Naive B cell (primary cell): ENCODE measurements at places on chromosomes 1 and 21. TPM values are rescaled to one million over a fixed set of nuclear protein-coding genes. Genes with fewer than 3 reads are reported as not detected.

- no peak for DNase-seq
These were observed 100.1 kb upstream of the SLC2A1 start for GRCh38 chr1:43058545-43059360.

DNA sequence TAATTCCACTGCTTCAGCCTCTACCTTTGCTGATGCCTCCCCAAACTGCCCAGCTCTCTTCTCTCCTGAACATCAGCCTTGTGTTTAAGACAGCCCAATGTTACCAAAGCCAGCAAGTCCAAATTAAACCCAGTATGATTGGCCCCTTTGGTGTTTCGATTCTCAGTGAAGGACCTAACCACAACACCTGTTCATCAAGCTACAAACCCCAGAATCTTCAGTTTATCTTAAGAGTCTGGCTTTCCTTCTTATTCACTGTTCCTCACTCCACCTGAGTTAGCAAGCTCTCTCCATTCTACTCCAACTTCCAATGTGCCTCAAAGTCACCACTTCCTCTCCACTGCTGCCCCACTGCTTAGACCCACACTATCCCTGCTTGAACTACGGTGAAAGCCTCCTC is 25.5 kb upstream of the ITPKB start:
- DNase-seq, result no peak

DNA sequence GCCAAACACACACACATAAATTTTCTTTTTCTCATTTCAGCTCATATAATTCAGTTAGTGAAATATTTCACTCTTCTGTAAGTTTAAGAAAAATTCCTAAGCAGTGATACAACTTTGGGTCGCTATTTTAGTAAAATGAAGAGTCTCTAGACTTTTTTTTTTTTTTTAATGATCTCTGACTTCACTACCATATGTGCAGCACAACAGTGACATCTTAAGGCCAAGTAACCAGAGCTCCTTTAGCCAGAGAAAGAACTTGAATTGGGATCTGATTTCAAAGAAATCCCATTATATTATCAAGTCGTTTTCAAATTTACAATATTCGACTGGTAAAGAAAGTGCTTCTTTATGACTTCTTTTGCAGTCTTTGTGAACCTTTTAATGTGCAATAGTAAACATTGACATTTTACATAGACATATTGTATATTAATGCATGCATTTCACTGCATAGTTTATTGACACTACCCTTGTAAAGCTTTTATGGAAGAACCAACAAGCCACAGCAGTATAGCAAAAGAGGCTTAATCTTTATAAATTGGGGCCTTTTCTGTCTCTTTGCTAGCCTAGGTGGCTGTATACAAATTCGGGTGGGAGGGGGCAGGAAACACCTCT is 62.2 kb downstream of the LRRC40 start:
- DNase-seq, result no peak

Gene SMIM34
- polyA plus RNA-seq, result not detected

Gene ITLN1
- polyA plus RNA-seq, result not detected

Gene BMP8A
- polyA plus RNA-seq, result not detected
